ENCODE measurements at places on chromosomes 4 and X.

DNA sequence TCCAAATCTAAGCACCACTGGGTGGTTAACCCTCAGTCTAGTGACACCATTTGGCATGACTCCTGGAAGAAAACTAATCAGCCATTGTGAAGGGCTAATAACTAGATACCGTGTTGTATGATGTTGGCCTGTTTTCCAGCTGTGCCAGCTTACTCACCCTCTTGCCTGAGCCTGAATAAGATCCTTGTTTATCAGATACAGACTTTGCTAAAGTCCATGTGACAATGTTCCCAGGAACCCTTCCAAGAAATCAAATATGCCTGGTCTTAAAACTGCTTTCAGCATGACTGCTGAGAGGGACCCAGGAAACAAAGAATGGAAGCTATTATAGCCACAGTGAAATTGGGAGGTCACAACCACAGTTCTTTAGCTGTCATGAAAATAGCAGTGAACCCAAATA, 640.8 kb upstream of the INTU start:
- DNase-seq: no peak

DNA sequence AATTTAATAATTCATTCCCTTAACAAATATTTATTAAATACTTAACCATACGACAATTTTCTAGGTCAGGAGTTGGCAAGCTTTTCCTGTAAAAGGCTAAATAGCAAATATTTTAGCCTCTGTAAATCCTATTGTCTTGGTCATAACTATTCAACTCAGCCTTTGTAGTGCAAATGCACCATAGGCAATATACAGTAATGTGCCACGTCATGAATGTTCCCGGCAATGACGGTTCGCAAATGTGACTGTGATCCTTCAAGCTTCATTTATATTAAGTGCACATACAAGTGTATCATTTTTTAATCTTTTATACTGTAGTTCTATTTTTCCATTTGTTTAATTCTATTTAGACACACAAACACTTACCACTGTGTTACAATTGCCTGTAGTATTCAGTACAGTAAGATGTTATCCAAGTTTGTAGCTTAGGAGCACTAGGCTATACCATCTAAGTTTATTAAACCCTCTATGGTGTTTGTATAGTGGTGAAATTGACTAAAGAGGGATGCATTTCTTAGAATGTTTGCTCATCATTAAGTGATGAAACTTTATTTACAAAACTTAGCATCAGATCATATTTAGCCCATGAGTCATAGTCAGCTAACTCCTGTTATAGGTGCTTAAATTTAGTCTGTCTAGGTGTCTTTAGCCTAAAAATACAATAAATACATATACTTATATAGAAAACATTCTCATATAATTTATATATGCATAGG, 553.6 kb downstream of the STPG2 start:
- no peak for DNase-seq

DNA sequence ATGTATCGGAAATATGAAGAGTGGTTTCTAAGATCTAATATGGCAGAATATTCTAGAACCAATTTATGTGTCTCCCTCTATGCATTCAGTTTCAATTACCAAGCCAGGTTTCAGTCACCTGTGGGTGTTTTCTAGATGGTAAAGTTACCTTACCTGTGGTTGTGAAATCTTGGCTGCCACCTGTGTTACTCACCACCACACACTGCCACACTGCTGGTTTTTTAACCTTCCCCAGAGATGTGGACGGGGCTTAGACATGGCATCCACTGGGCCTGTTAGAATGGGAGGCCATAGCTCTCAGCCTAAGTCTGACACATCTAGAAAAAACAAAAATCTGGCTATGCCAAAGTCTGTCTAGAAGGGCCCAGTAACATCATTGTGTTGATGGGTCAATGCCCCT, 896.5 kb upstream of the PABPC4L start:
- no peak for DNase-seq

DNA sequence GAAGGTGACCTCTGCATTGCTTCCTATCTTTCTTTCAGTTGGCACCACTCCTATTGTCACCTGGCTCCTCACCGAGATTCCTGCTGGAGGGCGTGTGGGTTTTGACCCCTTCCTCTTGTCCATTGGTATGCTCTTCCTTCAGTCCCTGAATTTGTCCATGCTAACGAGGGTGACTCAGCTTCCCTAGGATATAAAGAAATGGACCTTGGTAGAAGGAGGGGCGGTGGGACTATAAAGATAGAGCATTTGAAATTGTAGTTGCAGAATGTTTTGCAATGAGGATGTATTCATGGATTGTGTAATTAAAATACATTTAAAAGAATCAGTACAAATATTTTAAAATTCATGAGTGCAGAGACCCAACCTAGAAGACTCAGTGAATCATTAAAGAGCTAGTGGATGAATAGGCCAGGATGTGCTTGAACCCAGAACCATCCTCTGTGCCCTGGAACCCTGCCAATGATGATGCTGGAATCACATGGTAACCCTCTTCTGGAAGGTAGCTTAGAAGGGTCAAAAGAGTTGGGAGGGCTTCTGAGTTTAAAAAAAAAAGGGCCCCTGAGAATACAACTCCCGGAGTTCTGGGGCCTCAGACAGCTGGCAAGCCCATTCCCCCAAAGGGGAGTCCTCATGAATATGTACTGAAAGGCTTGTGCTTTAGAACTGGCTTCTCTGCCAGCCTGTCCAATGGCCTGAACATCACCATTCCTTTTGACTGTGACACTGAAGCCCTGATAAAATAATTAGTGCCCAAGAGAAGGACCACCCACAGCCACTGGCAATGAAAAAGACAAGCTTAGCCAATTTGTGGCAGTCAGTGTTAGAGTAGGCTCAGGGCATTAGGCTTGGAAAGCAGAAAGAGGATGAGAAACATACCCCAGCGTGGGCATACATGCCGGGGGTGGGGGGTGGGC, 8.0 kb downstream of the XPNPEP2 start:
- no peak for DNase-seq

DNA sequence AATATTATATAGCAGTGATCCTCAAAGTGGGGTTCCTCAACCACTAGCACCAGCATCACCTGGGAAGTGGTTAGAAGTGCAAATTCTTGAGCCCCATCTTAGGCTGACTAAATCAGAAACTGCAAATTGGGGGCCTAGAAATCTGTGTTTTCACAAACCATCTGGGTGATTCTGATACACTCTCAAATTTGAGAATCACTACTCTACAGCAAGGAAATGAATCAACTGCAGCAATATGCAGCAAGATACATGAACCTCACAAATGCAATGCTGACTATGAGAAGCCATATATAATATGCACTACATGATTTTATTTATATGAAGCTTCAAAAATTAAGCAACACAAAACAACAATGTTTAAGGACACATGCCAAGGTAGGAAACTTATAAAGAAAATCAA, 36.2 kb upstream of the IRS4 start:
- no peak for DNase-seq

- DNase-seq: peak; percentile 37
Measured at GRCh38 chr4:10007793-10008608, 13.3 kb downstream of the SLC2A9 start.

DNA sequence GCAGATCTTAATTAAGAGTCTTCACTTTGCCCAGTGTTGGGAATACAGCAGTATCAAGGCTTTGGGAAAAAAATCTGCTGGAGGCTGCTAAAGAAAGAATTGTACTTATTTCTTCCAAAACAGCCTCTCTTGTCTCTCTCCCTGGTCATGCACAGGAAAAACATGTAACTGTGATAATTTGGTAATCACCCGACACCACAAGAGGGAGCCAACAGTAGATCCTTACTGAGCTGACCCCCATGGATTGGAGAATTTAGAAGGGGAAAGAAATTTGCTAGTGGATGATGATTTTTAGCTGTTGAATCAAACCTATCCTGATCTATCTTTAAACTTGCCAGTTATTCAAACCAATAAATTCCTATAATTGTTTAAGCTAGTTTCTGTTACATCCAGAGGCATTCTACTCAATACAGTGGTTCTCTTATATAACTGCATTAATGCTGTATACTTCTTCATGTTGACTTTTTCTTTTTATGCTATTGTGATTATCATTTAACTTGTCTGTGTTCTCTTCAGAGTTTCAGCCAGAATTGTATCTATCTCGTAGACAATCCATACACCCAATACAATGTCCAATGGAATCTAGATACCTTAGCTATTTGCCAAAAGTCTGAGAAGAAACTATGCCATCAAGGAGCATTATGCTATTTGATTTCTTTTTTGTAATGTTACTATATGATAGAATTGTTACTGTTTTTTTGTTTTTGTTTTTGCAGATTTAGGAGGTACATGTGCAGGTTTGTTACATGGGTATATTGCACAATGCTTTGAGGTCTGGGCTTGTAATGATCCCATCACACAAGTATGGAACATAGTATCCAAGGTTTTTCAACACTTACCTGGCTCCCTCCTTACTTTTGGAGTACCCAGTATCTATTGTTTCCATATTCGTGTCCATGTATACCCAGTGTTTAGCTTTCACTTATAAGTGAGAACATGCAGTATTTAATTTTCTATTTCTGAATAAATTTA, 31.3 kb upstream of the ARHGEF38 start:
- DNase-seq: peak; percentile 12

GRCh38 chr4:159105761-159106243, 2.9 kb downstream of the RAPGEF2 start:
- no peak for DNase-seq

- no peak for DNase-seq
Measured at GRCh38 chrX:14581081-14581480, 51.7 kb downstream of the GLRA2 start.

DNA sequence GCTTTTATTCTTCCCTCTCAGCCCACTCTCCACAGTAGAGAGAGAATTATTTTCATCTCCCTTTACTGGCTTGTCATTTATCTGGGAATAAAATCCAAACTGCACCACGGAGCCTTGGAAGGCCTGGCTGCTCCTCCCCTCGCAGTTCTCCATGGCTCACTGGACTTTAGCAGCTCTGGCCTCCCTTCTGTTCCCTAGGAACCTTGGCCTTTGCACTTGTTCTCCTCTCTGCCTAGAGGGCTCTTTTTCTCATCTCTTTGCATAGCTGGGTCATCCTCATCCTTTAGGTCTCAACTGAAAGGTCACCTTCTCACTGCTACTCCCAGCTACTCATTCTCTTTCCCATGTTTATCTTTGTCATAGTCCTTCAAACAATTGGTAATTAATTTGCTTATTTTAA, 31.3 kb upstream of the TAPT1 start:
- DNase-seq: no peak

GRCh38 chr4:182449930-182450439, 206.8 kb downstream of the TENM3 start:
- no peak for DNase-seq

DNA sequence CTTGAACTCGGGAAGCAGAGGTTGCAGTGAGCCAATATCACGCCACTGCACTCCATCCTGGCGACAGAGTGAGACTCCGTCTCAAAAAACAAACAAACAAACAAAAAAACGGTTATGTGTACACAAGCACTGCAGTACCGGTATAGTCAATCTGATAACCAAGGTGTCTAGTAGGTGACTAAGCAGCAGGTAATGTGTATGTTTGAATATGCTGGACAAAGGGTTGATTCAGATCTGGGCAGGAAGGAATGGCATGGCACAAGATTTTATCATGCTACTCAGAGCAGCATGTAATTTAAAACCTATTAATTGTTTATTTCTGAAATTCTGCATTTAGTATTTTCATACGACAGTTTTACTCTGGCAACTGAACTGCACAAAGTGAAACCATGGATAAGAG, 41.7 kb downstream of the MAGEC1 start:
- no peak for DNase-seq

DNA sequence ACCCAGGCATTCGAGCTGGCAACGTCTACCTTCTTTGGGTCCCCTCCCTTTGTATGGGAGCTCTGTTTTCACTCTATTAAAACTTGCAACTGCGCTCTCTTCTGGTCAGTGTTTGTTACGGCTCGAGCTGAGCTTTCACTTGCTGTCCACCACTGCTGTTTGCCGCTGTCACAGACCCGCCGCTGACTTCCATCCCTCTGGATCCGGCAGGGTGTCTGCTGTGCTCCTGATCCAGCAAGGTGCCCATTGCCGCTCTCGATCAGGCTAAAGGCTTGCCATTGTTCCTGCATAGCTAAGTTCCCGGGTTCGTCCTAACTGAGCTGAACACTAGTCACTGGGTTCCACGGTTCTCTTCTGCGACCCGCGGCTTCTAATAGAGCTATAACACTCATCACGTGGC, 183.5 kb upstream of the GALNTL6 start:
- no peak for DNase-seq

- DNase-seq: no peak
Measured at GRCh38 chr4:80183250-80184052, 13.9 kb upstream of the PRDM8 start.

- no peak for DNase-seq
Measured at GRCh38 chr4:54224996-54225597, 4.0 kb upstream of the PDGFRA start.

DNA sequence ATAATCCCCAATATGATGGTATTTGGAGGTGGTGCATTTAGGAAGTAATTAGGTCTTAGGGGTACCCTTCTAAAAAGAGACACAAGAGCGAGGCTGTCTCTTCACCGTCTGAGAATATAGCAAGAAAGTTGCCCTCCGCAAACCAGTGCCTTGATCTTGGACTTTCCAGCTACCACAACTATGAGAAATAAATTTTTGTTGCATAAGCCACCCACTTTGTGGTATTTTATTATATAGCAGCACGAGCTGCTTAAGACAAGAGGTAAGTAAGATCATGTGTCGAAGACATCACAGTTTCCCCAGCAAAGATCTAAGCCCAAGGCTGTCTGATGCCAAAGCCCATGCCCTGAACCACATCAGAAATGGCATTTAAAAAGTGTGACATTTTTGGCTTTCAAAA, 9.6 kb upstream of the EXOSC9 start:
- no peak for DNase-seq

- DNase-seq: no peak
Measured at GRCh38 chr4:83536362-83537272, 709 bp downstream of the GPAT3 start.

DNA sequence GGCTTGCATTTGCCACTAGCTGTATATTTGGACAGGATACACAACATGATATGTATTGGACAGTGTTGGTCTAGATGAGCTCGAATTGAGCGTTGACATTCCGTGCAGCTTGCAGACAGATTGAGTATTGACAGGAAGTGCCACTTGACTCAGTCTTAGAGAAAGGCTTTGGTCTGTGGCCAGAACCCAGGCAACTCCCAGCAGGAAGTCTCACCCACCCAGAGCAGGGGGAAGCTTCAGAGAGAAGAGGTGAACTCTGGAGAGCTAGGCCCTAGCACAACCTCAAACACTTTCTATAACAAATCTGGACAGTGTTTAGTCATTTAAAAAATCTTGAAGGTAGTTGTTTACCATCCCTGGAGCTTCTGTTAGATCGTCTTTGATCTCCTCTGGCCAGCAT, 280.5 kb downstream of the FBXW7 start:
- no peak for DNase-seq
